Mucosa of gallbladder (tissue), 1 donor: ENCODE measurements at places on chromosomes 11 and 22. TPM values are rescaled to one million over a fixed set of nuclear protein-coding genes. Genes with fewer than 3 reads are reported as not detected.

PAMR1 gene
- total RNA-seq = 7.6 TPM

HMBS gene
- 12.3 TPM for total RNA-seq

BIRC3 gene
- 20.2 TPM for total RNA-seq

MRGPRX3 gene
- total RNA-seq = 0.17 TPM

TPH1 gene
- total RNA-seq = 0.14 TPM

DNA sequence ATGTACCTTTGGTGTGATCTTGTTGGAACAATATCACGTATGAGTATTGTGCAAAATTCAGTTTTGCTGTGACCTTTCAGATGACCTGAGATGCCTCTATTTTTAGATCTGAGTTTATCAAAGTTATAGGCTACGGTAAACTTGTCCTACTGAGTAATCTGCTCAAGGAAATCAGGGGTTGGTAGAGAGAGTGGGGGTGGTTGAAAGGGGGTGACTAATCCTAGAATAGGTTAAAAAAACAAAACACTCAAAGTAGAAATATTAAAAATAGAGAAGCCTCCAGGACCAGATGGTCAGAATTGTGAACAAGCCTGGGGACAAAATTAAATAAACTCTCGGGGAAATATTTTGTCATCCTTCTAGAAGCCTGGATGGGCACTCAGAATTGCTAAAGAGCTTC, 59.9 kb upstream of the C11orf87 start:
- no peak for DNase-seq

- no peak for DNase-seq
Observed at GRCh38 chr11:2311353-2312133, 9.7 kb downstream of the TSPAN32 start.

- DNase-seq = no peak
Observed at GRCh38 chr22:29369460-29369859, 18.9 kb downstream of the AP1B1 start.

DNA sequence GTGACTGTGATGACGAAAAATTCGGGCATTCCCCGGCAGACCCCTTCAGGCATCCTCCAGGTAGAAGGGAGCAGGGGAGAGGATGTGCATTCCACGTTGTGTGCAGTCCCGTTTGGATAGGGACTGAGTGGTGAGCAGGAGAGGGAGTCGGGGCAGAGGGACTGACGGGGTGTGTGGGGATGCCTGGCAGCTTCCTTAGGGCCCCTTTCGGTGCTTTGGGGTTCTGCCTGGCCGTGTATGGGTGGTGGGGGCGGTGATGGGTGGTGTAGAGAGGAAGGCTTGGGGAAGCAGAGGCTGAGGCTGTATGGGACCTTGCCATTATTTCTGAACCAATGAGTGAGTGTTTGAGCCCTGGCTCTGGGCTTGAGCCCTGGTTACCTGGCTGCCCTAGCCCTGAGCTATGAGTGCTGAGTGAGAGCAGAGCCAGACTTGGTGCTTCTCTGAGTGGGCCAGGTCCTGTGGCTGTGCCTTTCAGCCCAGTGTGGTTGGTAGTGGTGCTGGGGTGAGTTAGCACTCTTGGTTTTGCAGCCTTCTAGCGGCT, 914 bp downstream of the INPPL1 start:
- no peak for DNase-seq

DNA sequence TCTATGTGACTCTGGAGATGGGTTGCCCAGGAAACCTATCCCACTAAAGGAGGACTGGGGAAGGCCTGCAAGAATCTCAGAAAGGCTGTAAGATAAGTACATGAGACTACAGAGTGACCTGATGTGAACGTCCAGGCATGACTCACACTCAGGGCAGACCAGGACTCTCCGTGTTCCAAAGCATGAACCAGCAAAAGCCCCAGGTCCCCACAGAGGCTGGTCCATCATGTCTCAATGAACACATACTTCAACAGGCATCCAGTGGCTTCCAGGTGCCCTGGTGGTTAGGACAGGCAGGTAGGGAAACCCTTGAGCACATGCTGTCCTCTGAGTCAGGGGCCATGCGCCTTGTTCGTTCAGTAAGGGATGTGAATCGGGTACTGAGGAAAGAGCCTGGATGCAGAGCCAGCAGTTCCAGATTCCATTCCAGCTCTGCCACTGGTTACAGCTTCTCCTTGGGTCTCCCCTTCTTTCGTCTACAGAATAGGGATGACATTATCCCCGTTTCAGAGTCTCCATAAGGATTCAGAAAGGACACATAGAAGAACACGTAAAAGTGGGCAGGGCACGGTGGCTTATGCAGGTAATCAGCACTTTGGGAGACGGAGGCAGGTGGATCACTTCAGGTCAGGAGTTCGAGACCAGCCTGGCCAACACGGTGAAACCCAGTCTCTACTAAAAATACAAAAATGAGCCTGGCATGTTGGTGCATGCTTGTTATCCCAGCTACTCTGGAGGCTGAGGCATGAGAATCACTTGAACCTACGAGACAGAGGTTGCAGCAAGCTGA, 129.0 kb upstream of the TEAD1 start:
- no peak for DNase-seq

- peak; percentile 41 for DNase-seq
Observed at GRCh38 chr22:17201285-17201945, 17.8 kb downstream of the ADA2 start.

DNA sequence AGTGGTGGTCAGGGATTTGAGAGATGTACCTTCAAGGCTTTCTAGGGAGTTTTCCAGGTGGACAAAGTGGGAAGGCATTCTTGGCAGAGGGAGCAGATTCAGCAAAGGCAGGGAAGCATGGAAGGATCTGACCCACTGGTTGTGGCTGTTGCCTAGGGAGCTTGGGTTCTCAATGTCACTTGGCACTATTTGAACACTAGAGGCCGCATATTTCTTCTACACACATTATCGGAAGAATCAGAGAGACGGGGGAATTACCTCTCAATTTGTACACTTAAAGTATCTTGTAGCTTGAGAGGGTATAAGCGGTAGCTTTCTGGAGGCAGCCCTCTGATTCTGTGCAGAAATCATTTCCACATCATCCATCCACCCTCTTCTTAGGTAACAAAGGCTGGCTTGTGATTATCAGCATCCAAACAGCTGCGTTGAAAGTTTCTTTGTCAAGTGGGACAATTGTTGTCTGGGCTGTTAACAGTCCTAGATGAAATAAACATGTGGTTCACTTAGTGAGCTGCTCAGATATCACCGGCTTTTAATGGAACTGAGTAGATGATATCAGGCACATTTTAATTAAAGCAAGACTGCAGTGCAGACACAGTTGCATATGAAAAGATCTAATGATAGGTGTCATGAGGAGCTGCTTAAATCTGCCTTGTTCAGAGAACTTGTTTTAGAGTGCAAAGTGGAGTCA, 2.6 kb downstream of the NELL1 start:
- no peak for DNase-seq

GRCh38 chr11:86386283-86386682, 11.6 kb downstream of the CCDC81 start:
- no peak for DNase-seq

GRCh38 chr22:23529166-23530103, 50.7 kb downstream of the IGLL1 start:
- no peak for DNase-seq

DNA sequence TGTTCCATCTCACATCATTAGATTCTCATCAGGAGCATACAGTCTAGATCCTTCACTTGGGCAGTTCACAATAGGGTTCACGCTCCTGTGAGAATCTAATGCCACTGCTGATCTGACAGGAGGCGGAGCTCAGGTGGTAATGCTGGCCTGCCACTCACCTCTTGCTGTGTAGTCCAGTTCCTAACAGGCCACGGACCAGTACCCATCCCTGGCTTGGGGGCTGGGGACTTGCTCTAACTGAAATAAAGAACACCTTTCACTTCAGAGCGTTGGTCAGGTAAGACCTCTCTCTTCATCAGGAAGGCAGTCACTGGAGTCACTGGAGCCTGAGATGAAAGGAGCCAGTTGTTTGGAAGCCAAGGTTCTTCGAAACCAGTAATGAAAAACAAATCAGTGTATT, 41.7 kb downstream of the PRMT3 start:
- no peak for DNase-seq

DNA sequence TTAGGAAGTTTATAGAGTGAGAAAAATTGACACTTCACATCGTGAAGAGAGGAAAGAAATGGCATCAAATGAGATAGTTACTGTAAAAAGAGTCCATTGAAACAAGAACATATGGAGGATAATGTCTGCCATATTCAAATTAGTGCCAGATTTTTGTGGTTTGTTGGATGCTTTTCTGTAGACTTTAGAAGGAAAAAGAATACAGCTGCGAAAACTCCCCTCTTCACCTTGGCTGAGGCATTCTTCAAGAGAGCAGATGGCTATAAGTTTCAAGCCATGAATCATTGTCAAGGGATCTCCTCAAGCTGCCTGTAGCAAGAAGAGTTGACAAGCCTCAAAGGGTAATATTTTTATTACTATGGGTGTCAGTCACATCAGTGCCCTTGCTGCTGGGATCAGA, 507.4 kb upstream of the RAG2 start:
- DNase-seq = no peak

GRCh38 chr11:17551347-17552040, 4.4 kb downstream of the OTOG start:
- no peak for DNase-seq

- no peak for DNase-seq
Observed at GRCh38 chr22:39649500-39650089, 79.0 kb downstream of the CACNA1I start.

DNA sequence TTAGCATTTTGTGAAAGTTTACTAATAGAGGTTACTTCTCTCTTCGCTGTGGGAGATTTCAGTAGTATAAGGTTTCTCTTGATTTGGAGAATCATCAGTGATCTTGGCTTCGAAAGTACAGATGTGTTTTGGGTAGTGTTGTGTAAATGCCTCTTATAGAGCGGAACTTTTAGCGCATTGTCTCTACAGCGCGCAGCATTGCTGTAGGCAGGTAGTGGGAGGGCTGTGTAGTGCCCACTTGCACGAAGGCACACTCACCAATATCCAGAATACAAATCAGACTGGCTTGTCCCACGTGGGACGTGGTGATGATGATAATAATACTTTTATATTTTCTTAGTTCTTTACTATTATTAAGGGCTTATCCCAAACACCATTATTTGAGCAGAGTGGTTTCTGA, 51.4 kb downstream of the FAM83F start:
- no peak for DNase-seq

DNA sequence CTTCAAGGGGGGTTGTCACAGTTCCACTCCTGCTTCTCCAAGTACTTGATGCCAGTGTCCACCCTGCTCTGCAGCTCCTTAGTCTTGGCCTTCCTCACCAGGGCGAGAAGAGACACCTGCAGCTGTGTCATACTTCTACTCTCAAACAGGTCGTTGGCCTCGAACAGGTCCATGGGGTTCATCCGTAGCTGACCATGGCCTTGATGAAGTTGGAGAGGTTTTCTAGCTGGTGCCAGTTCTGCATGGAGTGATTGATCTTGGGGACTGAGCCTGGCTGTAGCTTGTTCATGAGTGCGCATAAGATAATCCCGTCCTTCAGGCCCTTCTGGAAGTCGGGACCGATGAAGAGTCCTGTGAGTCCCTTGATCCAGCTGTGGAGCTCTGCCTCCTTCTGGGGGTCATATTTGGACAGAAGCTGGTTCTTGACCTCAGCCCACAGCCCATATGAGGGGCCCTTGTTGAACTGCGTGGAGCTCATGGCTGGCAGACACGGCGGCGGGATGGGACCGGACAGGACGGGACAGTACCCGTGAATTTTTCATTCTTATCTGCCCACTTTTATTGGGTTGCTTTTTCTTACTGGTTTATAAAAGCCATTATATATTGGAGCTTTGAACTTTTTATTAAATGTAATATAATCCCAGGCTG, 33.4 kb upstream of the HORMAD2 start:
- DNase-seq = no peak

- no peak for DNase-seq
Observed at GRCh38 chr11:77198440-77198849, 70.4 kb downstream of the MYO7A start.

DNA sequence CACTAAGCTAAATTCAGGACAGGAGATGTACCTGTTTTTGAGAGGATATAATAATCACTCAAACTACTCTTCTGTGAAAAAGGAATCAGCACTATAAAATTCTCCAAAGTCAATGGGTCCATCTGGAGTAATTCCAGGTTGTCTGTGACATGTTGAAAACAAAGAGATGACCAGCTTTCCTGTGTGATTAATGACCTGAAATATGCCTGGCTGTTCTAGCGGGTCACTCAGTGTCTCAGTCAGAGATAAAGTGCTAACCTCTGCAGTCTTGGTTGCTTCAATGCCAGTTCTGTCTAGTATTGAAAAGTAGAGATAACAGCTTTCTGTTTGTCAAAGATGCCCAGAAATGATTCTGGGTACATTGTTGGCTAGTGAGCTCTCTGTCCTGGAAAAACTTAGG, 722.6 kb upstream of the TENM4 start:
- no peak for DNase-seq

GRCh38 chr11:30457087-30457486, 129.1 kb downstream of the MPPED2 start:
- no peak for DNase-seq

DNA sequence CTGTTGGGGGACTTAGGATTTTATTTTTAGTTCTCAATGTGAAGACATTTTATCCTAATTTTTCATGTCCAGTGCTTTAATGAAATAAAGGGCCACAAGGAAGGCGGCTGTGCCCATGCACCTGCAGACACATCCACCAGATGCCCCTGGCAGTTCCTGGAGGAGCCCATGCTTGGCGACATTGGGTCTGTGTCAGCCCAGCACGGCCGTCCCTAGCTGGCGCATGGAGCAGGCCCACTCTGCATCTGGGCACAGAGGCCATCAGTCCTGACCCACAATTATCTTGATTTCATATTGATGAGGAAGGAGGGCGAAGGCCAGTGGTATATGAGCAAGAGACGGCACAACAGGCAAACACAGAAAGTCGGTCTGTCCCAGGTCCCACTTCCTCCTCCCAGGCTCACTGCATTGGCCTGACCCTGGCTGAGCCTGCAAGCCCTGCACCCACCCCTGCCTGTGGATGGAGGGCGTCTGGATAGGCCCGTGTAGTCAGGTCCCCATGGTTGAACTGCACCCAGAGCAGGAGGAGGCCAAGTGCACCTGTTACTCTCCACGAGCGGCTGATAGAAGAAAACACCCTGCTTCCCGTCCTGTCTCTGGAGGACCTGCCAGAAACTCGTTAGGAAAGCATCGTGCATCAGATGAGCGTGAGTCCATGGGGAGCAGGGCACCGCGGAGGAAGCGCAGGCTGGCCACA, 296.9 kb downstream of the BRD1 start:
- DNase-seq = no peak

DNA sequence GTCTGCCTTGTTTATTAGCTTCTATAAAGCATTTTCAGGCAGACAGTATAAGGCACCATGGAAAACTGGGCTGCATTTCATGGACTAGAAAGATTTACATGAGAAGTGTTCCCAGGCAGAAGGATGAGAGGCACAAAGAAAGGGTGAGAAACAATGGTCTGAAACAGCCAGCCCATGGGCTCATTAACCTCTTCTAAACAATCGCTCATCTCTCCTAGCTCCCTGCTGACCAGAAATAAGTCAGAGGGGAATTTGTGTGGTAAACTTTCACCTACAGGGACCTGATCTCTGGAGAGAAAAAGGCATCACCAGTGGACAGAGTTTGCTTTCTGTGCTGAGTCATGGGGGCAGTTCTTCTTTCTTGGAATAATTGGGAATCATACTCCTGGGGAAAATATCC, 51.8 kb upstream of the KIRREL3 start:
- no peak for DNase-seq
